ENCODE measurements at places on chromosomes 16 and 17.

DNA sequence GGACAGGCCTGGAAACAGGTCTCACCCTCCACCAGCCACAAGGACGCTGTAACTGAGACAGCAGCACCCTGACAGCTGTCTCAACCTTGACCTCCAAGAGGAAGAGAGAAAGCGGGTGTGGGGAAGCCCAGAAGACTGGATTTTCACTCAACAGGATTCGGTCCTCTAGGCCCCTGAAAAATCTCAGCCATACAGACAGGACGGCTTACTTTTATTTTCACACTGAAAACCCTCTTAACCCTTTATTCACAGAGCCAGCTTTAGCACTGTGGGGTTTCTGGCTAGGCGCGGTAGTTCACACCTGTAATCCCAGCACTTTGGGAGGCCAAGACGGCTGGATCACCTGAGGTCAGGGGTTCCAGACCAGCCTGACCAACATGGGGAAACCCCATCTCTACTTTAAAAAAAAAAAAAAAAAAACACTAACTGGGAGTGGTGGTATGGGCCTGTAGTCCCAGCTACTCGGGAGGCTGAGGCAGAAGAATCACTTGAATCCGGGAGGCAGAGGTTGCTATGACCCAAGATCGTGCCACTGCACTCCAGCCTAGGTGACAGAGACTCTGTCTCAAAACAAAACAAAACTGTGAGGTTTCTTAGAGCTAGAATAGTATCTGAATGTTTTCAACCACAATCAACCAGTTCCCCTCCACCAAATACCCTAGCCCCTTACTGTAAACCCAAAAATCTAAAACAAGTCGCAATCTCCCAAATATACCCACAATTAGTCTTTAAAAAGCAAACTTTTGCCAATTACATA is 5.3 kb downstream of the ANKRD11 start:
- DNase-seq: no peak

GRCh38 chr16:27109666-27110523 is 43.2 kb downstream of the C16orf82 start:
- peak; percentile 8 for DNase-seq

DNA sequence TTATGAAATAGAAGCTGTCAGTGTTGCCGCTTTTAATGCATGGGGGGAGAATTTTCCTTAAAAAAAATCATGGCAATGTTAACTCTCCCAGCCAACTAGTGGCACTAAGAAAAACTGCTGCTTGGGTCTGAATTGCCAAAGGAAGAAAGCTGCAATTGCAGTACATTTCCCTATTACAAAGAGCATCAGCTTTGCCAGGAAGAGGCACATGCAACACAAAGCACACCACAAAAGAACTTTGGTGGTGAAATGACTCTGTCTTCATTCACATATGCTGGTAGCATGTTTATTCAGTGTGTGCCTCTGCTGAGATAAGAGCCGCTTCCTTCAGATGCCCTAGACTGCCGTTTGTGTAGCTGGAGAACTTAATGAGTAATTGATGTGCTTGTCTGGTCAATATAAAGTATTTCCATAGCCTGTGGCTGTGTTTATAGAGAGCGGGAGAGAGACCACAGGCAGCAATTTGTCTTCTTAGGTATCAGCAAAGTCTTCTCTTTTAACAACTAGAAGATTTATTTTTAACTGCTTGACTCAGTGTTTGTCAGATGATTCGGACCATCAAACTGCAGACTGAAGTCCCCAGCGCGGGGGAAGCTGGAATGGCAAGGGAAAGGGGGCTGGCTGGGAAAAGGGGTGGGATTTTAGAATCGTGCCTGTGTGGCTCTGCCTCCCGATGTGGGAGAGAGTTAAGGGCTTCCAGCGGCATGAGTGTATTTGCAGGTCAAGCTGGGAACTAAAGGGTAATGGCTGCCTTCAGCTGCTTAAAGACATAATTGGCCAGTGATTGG is 115.1 kb downstream of the MRTFB start:
- peak; percentile 76 for DNase-seq

DNA sequence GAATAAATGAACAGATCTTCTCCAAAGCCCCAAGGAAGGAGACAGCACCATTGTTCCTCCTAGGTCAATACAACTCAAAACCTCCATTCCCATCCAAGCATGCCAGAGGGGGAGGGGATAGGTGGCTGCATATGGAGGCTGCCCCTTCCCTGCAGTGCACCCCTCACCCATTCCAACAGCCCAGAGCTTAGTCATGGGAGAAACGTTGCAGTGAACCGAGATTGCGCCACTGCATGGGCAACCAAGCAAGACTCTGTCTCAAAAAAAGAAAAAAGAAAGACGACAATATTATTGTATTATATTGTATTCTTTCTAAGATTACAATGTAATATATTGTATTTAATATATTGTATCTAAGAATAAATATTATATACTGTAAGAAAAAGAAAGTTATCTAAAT is 36.4 kb upstream of the CD300E start:
- DNase-seq: peak; percentile 31

DNA sequence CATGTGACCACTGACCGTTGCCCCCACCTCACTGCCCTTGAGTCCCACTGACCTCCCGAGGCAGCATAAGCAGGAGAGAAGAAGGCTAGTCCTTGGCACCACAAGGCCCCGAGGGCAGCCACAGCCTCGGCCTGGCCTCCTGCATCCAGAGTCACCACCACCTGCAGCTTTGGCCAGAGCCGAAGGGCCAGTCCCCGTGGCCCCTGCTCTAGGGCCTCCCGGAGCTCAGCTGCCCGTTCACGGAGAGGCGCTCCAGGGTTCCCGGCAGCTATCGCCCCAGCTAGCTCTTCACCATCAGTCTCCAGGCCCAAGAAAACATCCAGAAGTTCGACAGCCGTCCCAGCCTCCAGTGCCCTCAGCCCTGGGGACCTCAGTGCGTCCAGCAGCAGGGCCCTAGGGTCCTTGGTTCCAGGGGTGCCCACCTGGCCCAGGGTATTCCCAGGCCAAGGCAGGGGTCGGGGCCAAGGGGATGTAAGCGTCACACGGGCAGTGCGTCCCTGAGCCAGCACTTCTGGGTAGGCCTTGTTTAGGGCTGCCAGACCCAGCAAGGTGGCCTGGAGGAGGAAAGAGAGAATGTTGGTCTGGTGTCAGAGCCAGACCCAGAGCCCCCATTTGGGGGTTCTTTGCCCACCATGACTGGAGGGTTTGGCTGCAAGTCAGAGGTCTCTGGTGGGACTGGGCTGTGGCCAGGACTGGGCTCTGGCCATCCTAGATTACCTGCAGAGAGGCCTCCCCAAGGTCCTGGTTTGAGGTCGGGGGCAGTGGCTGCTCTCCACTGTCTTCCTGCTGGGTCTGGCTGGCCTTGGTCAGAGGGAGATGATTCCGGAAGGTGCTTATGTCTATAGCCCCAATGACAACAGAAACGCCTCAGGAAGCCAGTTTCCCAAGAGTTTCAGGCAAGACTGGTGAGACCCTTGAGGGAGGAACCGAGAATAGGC is 1.8 kb downstream of the GHDC start:
- no peak for DNase-seq

Measured in renal cortical epithelial cell (primary cell).